Calu3 (cell line): ENCODE measurements at places on chromosomes 4 and X. TPM values are rescaled to one million over a fixed set of nuclear protein-coding genes. Genes with fewer than 3 reads are reported as not detected.
A peak's percentile ranks its signal among the peaks of the same experiment; 100 is the strongest.

GRCh38 chrX:31070057-31070468, 1.8 kb downstream of the FTHL17 start:
- DNase-seq = no peak

Gene CRMP1
- total RNA-seq = not detected in 2 replicates

Gene ZMAT1
- total RNA-seq = 4.0 and 4.4 TPM in 2 replicates

- DNase-seq = no peak
Measured at GRCh38 chrX:72644946-72645345, 69.2 kb downstream of the PHKA1 start.

- DNase-seq = no peak
Measured at GRCh38 chr4:152138451-152138850, 377.6 kb upstream of the GATB start.

Gene STAP1
- not detected in 2 replicates for total RNA-seq

DNA sequence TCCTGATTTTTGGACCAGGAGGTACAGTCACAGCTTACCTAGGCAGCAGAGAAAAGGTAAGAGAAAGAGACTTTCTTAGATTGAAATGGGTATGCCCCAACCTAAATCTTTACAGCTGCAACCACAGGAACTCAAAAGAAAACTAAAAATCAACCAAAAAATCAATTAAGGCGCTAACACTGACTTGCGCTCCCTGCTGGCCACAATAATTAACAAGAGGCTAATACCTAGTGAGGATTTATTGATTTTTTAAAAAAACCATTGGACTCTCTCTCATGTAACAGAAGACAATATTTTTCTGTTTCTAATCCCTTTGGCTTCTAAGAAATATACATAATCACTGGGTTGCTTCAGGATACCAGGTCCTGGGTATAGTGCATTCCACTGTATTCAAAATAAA, 153.9 kb upstream of the TENM3 start:
- DNase-seq = peak; percentile 45

Gene RAB40AL
- 1.4 and 1.9 TPM in 2 replicates for total RNA-seq

Gene DMP1
- total RNA-seq = not detected in 2 replicates

Gene CYSLTR1
- total RNA-seq = not detected in 2 replicates

DNA sequence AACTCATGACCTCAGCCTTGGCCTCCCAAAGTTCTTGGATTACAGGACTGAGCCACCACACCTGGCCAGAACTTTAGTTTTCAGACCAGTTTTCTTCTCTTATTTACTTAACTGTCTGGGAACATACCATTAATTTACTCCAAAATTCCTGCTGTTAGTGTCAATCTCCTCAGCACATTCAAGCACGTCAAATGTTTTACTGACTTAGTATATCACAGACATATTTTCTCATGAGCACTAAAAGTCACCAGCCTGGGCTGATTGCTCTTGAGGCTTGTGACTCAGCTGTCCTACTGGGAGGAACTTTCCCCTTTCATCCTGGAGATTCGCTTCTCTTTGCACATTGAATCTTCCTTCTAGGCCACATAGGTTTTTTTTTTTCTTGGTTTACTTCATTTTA, 109.6 kb downstream of the PCDH18 start:
- DNase-seq = no peak

- no peak for DNase-seq
Measured at GRCh38 chrX:110421500-110422455, 63.1 kb downstream of the RTL9 start.

DNA sequence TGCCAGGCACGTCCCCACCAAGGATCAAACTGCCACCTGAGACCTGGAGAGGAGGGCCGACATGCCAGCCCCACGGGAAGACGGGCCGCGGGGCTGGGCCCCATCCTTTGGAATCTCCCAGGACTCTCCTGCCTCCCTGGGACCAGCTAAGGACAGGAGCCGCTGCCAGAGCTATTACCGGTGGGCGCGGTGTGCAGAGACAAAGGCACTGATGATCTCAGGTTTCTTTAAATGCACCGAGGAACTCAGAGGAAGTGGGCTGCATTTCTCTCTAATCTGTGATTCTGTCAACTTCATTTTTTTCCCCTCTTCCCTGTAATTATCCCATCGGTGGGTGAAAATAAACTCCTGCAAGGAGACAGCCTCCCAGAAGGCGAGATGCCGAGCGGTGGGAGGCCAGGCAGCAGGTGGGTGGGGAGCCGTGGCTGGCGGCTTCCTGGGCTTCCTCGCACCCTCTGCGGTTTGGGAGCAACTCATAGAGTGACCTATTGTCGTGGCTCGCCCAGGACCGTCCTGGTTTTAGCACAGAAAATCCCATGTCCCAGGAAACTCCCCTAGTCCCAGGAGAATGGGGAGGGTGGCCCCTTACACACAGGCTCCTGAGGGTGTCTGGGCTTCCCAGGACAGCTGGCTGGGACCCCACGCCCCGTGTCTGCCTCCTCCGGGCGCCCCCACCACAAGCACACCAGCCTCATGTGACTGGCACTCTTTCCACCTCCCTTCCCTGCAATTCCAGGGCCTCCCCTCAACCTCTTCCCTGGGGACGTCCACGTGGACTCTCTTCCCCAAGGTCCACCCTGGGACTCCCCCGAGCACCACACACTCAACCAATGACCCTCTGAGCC, 62.3 kb upstream of the ADRA2C start:
- no peak for DNase-seq

DNA sequence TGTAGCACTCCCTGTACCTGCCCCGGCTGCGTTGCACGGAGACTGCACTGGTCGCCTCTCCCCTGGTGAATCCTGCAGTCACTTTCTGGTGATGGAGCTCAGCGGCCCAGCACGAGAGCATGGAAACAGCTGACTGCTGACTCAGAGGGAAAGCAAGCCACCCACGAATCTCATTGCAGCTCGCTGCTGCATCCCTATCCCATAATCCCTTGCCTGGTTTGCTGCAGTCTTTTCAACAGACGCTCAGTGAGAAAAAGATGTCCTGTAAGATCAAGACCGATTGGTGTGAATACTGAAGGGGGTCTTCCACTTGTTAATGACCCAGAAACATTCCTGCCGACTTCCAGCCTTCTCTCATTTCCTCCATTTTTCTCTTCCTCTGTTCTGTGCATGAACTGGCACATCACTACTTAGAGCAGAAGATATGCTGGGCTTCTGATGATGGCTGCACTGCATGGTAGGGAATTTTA, 52.9 kb downstream of the TRIM2 start:
- no peak for DNase-seq

Gene CT45A10
- total RNA-seq = not detected in 2 replicates

DNA sequence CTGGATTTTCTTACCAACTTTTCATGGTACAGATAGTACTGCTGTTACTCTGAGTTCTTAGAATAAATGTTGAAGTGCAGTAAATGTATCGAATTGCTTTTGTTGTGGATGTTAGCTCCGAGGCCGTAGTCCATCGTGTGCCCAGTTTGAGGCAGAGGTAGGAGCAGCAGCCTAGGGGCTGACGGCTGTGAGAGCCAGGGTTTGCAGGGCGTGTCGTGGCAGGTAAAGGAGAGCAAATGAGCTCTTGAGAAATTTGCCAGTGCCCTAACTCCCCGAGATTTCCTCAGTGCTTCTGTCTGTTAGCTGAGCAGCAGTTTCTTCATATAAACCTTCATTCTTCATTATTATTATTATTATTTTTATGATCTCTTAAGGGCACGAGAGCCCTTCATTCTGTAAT, 21.6 kb downstream of the PRIMPOL start:
- no peak for DNase-seq

Gene TACR3
- not detected in 2 replicates for total RNA-seq

GRCh38 chr4:173528378-173529321, 1.4 kb downstream of the HAND2 start:
- DNase-seq = no peak

DNA sequence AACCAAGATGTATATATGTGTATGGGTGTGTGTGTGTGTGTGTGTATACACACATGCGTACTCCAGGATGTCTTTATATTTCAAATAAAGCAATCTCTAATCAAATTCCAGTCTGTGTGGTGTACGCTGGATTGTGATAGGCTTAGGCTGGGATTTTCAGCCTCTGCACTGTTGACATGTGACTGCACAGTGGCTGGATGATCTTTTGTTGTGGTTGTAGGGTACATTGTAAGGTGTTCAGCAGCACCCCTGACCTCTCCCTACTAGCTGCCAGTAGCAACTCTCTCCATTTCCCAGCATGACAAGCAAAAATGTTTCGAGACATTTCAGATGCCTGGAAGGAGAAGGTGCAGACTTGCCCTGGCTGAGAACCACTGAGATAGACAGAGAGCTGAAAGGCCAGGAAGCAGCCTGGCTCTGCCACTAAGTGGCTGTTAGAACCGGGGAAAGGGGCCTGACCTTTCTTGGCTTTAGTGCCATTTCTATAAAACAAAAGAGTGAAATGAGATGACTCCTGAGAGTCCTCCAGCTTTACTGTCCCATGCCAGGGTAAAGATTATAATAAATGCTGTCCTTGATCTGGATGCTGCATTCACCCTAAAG, 10.5 kb downstream of the PGM2 start:
- no peak for DNase-seq

DNA sequence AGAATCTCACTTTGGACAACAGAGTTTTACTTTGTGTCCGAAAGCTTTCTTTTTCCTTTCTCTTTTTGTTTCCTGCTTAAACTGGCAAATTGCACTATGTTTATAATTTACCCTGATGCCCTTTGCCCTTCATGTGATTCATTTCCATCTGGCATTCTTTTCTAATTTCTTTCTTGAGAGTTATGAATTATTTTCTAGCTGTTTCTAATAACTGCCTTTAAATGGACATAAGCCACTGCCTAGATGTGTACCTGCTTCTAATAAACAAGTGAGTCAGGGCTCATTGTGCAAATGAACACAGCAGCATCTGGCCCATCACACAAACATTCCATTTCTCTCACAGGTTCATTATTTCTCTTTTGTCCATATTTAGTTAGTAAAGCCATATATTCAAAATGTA, 242.3 kb upstream of the GPRIN3 start:
- DNase-seq = no peak

DNA sequence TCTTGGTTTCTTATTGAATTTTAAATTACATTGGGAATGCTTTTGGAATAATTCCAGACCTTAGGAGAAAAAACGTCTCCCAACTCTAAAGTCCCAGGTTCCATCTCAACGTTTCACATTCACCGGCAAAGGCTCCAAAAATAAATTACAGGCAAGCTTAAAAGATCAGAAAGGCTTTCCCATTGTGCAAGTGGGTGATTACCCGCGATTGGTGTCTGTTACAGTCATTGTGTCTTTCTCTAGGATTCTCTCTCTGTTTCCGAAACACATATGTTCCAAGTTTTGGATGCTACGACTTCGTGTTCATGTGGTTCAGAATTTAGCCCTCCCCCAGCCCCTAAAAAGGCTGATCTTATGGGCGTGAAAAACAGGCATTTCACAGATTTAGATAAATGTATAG, 41.8 kb downstream of the PALLD start:
- no peak for DNase-seq

- no peak for DNase-seq
Measured at GRCh38 chr4:176137631-176138030, 57.8 kb downstream of the SPATA4 start.

Gene PPARGC1A
- 5.4 and 7.6 TPM in 2 replicates for total RNA-seq

- no peak for DNase-seq
Measured at GRCh38 chr4:98446499-98447375, 185.6 kb downstream of the RAP1GDS1 start.

DNA sequence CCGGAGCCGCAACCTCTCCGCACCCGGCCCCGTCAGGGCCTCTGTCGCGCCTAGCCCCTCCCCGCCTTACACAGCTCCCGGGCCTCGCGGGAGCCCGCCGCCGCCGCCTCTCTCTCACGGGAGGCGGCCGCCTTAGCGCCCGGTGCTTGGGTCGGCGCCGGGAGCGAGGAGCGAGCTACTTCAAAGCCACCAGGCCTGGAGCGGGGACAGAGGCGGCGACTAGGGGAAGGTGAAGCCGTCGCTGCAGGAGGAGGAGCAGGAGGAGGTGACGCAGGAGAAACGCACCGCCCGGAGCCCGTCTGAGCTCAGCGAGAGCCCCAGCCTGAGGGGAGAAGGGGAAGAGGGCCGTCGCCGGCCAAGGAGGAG, 250 bp downstream of the USP9X start:
- no peak for DNase-seq

DNA sequence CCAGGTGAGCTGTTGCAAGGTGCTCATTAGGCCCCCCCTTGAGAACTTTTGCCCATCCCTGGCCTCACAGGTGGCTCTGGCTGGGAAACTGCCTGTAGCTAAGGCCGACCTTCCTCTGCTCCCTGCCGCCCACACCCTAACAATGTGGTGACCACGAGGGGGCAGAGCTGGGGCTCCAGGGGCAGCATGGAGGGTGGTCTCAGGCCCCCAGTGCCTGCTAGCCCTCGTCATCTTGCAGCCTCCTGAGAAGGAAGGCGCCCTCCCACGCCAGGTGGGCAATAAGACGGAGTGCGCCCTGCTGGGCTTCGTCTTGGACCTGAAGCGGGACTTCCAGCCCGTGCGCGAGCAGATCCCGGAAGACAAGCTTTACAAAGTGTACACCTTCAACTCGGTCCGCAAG, 32.4 kb downstream of the ATP2B3 start:
- no peak for DNase-seq

Gene SHROOM3
- 114 and 135 TPM in 2 replicates for total RNA-seq

Gene ALB
- not detected in 2 replicates for total RNA-seq

DNA sequence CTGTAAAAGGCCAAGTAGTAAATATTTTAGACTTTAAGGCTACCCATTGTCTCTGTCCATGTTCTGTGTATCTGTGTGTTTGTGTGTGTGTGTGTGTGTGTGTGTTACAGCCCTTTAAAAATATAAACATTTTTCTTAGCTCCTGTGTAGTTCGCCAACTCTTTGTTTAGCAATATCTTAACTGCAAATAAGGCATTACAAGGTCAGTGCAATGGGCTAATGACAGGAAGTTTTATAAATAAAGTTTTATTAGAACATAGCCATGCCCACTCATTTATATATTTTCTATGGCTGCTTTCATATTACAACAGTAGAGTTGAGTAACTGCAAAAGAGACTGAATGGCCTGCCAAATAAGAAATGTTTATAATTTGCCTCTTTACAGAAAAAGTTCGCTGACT, 5.9 kb upstream of the SLC7A11 start:
- no peak for DNase-seq

DNA sequence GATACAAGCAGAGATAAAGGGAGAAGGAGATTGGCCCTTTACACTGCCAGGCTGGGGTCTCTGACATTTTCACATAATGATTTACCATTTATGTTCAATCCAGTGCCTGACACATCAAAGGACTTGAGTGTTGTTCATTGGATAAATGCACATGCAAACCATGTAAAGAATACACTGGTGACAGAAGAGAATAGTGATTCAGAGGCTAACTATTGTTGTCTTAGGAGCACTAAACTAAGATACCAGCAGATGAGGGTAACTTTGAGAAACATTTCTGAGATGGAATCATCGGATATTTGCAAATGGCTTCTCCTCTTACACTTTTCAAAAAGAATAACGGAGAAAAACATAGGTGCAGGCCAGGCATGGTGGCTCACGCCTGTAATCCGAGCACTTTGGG, 67.3 kb upstream of the HHIP start:
- no peak for DNase-seq

Gene GRPEL1
- 32.2 and 40.4 TPM in 2 replicates for total RNA-seq

GRCh38 chr4:138663883-138664282, 351.7 kb upstream of the NOCT start:
- DNase-seq = no peak

- no peak for DNase-seq
Measured at GRCh38 chrX:48278958-48279357, 23.8 kb downstream of the SSX1 start.

Gene NHS
- 14.7 and 19.5 TPM in 2 replicates for total RNA-seq
